Fibroblast of skin of left quadriceps (primary cell): ENCODE measurements at places on chromosomes 11 and 22.

DNA sequence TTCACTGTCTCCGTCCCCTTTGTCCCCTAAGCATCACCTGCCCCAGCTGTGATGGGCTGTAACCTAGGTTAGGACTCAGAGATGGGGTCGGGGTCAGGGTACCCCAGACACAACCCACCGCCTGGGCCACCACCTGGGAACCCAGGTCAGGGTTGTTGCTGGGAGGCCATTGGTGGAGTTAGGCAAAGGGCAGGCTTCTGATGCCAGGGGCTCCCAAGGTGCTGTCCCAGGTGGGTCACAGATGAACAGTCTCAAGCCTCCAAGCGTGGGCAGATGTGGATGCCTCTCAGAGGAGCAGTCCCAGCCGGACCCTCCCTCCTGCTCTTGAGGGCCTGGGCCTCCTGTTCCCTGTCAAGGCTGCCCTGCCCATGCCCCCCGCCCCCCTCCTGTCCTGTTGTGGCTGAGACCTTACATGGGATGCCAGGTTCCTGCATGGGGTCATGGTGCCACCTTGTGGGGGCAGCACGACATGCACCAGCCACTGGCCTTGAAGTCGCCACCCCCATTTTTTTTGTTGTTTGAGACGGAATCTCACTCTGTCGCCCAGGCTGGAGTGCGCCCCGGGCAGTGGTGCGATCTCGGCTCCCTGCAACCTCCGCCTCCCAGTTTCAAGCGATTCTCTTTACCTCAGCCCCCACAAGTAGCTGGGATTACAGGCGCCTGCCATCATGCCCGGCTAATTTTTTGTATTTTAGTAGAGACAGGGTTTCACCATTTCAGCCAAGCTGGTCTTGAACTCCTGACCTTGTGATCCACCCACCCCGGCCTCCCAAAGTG is 12.1 kb downstream of the GATD1 start:
- no peak for DNase-seq

DNA sequence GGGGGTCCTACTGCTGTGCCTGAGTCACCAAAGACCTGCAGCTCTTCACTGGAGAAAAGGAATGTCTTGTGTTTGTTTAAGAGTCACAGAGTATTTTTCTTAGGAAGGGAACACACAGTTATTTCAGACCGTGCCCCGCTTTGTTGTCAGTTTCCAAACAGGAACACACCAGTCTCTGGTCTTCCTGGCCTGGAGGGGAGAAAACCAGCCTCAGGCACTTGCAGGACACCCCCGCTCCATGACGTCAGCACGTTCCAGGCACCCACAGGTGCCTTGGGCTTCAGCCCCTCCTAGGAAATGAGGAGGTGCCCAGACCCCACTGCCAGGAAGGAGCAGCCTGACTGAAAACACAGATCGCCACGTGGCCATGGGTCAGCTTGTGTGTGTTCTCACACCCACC is 5.4 kb downstream of the DEAF1 start:
- DNase-seq, result no peak

GRCh38 chr22:20584029-20584871 is 76.8 kb downstream of the MED15 start:
- no peak for DNase-seq

DNA sequence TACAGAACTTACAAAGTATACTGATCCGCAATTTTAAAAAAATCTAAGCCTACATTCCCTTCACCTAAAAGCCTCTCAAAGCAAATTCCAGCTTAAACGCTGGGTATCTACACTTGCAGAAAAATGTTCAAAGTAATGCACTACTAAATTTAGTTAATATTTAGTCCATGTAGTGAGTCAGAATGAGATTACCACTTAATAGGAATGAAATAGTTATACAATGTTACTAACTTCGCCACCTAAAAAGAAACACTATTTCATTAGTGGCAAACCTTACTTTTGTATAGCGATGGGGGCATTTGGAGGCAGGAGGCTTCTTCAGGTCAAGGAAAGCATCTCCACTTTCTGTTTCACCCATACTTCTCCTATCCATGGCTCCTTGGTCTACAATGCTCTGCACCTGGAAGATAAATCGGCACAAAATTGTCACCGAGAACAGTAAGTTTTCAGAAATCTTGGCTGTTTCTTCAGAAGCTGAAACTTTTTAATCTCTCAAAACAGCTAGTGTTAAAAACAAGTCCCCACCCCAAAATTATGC is 1.2 kb downstream of the EIF4ENIF1 start:
- no peak for DNase-seq

- no peak for DNase-seq
Measured at GRCh38 chr22:38080850-38081635, 2.9 kb downstream of the SLC16A8 start.

- DNase-seq, result no peak
Measured at GRCh38 chr11:66851698-66852465, 5.0 kb upstream of the LRFN4 start.

DNA sequence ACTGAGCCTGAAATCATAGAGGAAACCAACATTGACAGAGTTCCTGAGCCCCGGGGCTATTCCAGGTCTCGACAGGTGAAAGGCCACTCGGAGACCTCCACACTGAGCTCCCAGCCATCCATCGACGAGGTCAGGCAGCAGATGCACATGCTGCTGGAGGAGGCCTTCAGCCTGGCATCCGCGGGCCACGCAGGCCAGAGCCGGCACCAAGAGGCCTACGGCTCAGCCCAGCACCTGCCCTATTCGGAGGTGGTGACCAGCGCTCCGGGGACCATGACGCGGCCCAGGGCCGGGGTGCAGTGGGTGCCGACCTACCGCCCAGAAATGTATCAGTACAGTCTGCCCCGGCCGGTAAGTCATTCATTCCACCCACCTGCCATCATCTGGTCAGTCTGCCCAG is 54.9 kb downstream of the C11orf91 start:
- DNase-seq, result no peak

DNA sequence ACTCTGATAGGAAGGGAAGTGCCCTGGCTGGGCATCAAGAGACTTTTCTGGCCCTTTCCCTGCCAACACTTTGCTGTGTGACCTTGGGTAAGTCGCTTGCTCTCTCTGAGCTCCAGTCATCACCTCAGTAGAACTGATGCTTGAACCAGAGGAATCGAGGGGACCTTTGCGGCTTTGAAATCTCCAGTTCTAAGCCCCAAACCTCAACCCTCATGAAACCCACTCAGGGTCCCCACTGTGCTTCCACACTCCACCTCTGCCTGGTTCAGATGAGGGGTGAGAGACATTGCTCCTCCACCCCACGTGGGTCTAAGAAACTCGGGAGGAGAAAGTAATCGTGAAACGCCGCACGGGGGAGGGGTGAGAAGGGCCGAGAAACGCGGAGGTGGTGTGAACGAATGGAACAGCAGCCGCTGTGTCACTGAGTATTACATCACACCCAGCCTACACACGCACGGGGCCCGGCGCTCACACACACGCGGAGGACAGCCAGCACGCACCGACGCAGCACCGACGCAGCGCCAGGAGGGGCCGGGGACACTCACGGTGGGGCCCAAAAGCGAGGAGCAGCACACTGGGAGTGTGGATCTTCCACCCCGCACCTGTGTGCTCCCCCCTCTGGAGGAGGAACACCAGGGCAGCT is 4.3 kb downstream of the RTN4RL2 start:
- no peak for DNase-seq

DNA sequence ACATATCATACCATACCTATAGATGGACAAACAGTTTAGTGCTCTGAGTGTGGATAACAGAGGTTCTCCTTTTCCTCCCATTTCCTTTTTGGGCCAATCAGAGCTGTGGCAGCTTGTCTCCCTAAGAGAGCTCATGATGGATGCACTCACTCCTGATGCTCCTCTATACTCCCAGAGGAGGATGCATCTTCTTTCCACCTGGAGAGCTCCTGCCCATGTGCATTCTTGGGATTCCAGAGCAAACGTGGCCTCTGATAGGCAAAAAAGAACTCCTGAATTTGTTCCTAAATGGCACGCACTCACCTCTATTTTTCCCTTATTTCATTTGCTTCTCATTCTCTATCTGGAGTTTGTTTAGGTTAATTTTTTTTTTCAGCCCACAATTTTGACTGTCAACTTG is 2.9 kb downstream of the MRGPRX3 start:
- DNase-seq, result no peak

DNA sequence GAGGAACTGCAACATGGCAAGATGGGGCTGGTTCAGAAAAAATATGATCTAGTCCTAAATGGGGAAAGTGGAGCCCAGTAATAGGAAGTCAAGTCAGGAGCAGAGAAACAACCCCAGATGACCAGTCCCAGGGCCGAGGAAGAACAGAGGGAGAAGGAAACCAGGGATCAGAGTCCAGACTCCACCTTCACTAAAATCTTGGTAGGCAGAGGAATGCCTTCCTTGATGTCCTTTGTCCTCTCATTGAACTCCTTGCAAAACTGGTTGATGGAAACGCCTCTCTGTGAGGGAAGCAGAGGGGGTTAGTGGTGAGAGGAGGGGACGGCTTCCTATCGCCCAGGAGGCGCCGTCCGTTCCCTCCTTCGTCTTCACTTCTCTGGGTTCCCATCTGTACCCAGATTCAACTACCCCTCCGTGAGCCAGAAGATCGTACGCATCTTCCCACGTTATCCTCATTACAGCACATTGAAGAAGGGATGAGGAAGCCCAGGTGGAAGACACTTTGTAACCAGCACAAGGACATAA is 607 bp downstream of the MRPL11 start:
- no peak for DNase-seq

DNA sequence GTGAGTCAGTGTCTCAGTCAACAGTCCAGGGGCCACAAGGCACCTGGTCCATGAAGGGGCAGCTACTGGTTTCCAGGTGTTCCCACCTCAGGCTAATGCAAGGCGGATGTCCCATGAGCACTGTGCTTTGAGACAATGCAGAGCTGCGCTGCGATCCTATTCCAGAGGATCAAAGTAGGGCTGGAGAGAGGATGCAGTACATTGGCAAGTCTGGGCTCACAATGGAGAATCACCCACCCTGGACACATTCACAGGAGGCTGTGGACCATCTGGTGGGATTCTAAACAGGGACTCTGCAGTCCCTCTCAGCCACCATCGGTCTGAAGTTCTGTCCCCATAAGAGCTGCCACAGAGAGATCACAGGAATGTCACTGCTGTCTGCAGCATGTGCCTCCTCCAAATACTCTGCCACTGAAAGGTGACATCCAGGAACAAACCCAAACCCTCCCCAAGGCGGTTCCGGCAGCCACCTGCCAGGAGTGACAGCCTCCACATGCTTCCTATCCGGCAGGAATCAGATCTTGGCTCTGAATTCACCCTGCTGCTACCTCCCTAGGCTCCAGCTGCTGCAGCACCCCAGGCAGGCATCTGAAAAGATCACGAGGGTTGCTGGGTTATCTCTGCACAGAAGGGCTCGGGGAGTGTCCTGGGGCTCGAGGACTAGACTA is 45.3 kb upstream of the SERPIND1 start:
- no peak for DNase-seq

GRCh38 chr11:114297806-114298709 is 1.9 kb downstream of the NNMT start:
- no peak for DNase-seq

- no peak for DNase-seq
Measured at GRCh38 chr11:2828585-2829330, 56.8 kb downstream of the CDKN1C start.

DNA sequence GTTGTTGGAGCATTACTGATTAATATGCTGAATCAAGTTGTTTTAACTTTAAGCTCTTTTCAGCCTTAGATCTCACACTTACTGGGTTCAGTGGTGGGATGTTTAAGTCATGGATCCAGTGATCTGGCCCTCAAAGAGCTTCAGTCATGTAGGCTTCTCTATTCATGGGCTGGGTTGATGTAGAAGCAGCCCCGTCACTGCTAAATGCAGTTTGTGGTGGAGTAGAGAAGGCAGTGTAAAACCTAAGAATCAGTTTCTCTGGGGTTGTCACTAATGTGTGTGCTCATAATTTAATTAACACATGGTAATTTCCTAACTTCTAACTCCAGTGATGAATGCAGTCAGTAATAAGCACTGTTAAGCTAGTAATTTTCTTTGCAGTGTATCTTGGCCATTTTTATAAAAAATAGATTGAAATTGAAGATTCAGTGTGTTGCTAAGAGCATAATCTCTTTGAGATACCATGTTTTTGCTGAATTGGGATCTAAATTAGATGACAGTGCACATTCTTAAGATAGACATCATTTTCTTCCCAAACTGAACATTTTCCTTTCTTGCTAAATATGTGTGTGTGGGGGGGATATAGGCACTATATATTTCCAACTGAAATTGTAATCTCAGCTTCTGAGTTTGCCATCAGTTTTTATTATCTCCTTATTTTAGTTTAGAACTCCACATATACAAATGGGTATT is 9.0 kb downstream of the SPCS2 start:
- no peak for DNase-seq

DNA sequence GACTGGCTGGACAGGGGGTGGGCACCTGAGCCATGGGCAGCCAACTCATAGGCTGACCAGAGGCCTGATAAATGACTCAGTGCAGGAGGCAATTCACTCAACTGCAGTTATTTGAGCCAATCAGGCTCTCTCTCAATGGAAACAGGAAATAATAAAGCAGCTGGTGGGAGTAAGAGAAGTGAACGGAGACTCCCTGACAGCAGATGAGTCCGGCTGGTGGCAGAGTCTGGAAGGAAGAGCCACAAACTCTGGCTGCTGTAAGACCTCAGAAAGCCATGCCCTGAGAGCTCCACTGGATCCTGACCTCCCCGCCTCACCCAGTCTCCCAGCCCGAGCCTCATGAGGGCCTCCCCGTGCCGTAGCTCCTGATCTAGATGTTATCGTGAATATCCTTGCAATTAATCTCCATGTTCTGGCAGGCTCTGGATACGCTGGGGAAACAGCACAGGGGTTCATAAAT is 69.8 kb downstream of the TRIM29 start:
- DNase-seq, result peak; percentile 19

DNA sequence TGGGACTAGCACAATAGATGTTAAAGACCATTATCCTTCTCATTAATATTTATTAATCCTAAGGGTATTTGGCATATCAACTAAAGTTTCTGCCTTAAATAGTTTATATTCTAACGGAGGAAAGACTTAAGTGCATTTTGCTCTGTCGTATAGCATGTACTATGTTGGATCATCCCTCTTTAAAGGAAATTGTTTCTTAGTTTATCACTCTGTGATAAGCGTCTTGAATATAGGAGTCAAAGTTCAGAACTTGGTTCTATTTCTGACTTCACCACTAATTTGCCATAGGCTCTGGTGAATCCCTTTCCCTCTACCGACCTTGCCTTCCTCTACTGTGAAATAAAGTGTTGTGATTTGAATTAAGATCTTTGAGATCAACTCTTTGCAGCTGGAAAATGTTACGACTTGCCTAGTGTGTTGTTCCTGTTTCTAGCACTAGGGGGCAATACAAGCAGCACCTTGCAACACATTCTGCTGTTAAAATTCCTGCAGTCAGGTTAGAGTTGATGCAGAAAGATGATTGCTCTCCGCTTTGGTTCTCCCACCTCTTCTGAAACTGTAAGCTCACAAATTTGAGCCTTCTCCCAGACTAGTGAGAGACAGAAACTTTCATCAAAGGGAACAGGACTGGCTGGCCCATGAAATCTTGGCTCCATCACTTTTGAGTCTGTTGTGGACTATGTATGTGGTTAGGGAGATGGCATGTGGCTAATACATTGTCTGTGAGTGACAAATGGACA is 27.8 kb upstream of the ZNRF3 start:
- peak; percentile 33 for DNase-seq

DNA sequence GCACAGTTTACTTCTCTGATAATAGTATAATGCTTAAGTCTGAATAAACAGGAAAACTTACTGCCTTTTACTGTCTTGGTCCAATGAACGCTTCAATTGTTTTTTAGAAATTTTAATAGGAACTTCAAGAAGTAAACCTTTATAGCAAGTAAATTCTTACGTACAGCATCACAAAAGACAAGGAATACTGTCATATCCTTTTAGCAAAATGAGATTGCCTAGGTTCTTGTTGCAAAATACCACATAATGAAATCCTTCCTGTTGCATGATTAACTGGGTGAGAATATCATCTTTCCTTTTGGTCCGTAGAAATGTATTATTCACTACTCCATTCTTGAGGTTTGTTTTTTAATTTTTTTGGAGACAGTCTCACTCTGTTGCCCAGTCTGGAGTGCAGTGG is 22.3 kb upstream of the HIKESHI start:
- DNase-seq, result no peak
